ENCODE measurements at places on chromosomes 2 and 18.
A peak's percentile ranks its signal among the peaks of the same experiment; 100 is the strongest.

DNA sequence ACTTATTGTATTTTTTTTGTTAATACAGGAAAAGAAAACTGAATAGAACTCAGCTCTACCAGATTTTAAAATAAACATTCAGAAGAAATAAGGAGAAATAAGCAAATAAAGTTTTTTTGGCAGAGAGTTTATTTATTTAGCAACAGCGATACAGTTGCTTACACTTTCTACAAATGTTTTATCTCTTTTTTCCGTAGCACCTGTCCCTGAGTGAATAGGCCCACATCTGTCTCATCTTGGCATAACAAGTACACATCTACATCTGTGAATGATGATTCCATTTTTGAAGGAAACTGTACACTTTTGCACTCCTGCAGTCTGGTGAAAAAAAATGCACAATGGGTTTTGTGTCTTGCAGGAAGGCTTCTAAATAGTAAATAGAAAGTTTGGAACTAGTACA lies 783.6 kb upstream of the ZEB2 start:
- DNase-seq, result no peak

GRCh38 chr2:46615986-46616485 lies 136.7 kb downstream of the TMEM247 start:
- DNase-seq, result peak; percentile 24

GRCh38 chr2:16023506-16024360 lies 83.4 kb downstream of the MYCN start:
- no peak for DNase-seq

- DNase-seq, result peak; percentile 81
Measured at GRCh38 chr2:150142561-150142960, 344.9 kb downstream of the RND3 start.

DNA sequence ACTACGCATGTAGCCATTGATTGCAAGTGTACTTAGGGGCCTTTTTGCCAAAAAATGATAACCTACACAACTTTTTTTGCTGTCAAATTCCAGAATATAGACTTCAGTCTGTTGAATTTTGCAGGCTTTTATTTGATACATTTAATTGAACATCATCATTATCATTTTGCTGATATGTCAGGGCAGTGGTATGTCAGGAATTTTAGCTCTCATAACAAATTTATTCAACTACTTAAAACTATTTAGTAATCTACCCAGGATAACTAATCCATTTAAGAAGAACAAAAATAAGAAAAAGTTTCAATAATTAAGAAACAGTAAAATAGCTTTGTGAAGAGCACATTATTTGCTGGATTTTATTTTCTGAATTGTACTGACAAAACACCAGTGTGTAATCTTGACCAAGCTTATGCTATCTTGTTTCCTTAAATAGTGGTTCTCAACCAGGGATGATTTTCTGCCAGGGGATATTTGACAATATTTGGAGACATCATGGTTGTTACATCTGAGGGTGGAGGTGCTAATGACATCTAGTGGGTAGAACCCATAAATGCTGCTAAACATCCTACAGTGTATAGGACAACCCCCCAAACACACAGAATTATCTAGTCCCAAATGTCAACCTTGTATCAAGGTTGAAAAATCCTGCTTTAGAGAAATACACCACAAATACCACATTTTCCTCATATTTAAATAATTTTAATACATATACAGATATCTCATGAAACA lies 12.1 kb upstream of the TTN start:
- DNase-seq, result peak; percentile 35

- DNase-seq, result no peak
Measured at GRCh38 chr2:117360586-117360985, 453.9 kb upstream of the DDX18 start.

DNA sequence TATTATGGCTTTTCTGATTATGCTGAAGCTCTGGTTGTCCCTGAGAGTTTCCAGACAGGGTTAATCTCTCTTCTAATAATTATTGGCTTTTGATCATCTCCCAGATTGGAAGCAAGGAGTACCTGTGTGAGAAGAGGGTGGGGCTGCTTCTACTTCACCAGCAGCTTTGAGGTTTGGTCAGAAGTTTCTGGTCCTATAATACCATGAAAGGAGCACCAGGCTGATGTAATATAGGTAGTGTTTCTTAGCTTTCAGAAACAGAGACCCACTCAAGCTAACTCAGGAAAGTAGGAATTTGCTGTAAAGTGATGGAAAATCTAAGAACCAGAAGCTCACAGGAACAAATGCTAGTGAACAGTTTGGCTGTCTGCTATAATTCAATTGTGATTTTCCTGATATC lies 57.6 kb downstream of the SGPP2 start:
- DNase-seq, result no peak

GRCh38 chr2:85221067-85221691 lies 88.0 kb downstream of the TCF7L1 start:
- no peak for DNase-seq

- no peak for DNase-seq
Measured at GRCh38 chr2:201542291-201542690, 90.8 kb downstream of the STRADB start.

DNA sequence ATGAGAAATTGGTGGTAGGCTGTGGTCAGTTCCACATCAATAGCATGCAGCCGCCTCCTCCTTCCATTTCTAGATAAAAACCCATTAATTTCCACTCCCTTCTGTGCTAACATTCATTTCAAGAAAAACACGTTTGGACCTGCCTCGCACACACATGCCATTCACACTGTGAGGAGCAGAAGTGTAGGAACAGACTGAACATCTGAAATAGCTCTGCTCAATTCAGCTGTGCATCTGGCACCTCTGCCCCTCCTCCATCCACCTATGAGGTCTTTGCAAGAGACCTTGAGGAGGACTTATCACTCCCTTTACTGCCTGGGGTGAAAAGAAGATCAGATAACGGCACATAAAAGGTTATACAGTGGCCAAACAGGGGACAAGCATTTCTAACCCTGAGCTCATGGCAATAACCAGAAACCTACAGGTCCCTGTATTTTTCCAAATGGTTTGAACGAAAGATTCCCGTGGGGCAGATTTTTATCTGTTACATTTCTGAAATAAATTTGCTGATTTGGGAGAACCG lies 30.8 kb upstream of the LRP2 start:
- DNase-seq, result no peak

DNA sequence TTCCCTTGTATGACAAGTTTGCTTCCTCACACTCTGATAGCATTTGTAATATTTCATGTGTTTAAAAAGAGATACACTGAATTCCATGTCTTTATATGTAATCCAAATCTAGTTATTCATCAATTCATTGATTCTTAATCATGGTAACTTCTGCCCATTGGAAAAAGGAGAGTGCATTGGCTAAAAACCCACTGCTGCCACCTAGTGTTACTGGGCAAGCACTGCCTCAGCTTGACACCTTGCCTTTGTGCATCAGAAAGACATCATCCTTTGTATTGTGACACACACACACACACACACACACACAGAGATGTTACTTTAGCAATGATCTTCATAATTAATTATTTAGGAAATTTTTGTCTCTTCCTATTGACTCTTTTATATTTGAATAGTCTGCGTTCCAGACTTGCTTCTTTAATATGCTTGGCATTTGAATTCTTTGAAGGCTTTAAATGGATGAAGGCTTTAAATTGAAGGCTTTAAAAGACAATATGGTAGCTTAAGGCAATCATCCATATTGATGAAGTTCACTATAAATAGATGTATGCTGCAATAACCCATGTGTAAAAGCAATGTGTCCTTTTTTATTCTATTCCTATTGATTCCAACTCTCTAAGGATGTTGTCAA lies 414.2 kb upstream of the CHST9 start:
- DNase-seq, result peak; percentile 65

DNA sequence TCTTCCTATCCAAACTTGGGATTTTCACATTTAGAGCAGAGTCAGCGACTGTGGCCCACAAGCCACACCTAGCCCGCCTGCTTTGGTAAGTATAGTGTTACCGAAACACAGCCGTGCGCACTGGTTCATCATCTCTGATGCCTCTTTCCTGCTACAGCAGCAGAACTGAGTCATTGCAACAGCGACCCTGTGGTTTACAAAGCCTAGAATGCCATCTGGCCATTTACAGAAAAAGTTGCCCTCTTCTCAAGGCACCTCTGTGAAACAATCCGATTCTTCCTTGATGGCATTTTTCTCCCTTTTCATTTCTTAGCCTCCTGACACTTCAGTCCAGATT lies 10.7 kb upstream of the IAH1 start:
- DNase-seq, result no peak

DNA sequence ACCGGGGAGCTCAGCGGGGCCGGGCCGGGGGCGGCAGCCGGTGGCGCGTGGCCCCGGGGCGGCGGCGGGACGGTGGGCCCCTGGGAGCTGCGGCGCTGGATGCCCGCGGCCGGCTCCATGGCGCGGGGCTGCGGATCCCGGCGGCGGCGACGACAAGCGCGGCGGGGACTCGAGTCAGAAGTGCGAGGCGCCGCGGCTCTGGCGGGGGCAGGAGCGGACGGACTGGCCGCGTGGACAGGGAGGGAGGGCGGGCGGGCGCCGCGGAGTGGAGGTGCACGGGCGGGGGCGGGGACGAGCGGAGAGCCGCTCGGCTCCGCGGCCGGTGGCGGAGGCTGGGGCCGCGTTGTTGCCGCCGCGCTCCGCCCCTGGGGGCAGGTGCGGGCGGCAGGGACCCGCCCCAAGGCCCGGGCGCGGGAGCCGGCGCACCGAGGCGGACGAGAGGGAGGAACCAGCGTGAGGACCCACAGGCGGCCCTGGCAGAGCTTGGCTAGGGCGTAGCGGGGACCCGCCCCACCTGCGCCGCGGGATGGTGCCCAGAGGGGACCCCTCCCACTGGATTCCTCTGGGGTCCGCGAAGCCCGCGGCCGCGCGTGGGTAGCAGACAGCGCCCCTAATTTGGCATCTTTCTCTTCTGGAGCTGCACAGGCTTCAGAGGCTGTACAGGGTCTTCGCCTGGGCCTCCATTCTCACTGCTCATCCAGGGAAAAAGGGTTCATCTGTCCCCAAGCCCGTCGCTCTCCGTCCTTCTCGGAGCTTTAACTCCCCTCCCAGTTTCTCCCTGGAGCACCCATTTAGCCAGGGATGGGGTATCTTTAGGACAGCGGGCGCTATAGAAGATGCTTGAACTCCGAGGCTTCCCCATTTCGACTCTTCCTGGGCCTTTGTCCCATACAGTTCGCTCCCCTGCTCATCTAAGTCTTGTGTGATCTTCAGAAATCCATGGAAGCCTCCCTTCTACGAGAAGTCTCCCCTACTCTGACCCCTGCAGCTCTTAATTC lies at the start of gene TMEM163:
Gene TMEM163, minus strand, starts transcription at position 184 of the 998 bp plus-strand sequence.
- DNase-seq, result no peak

DNA sequence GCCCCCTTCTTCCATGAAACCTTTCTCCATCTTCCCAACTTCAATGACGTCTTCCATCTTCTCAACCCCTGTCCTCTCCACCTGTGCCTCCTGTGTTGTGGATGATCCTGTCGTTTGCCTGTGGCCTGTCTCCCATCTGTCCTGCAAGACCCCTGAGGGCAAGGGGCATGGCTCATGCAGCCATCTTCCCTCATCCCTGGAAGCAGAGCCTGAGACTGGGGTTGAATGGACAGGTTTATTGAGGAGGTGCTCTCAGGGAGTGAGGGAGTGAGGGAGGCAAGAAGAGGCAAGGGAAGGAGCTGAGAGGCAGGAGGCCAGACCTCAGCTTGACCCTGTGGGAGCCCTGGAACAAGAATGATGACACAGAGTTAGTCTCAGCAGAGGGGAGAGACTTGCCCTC lies 7.3 kb downstream of the SPATA3 start:
- DNase-seq, result no peak

- DNase-seq, result no peak
Measured at GRCh38 chr18:38923126-38923525, 1357.5 kb upstream of the CELF4 start.

DNA sequence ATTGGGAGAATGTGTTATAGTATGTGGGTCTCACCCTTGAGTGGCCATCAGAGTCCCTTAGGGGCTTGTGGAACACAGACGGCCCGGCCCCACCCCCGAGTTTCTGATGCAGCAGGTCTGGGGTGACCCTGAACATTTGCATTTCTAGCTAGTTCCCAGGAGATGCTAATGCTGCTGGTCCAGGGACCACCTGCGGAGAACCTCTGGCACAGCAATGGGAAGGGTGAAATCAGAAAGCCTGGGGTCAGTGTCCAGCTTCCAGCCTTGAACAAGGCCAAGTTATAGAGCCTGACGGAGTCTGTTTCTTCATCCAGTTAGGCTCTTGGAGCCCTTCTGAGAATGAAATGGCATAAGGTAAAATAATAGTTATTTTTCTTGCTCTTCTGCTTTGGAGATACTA lies 126.5 kb downstream of the RGPD3 start:
- no peak for DNase-seq

DNA sequence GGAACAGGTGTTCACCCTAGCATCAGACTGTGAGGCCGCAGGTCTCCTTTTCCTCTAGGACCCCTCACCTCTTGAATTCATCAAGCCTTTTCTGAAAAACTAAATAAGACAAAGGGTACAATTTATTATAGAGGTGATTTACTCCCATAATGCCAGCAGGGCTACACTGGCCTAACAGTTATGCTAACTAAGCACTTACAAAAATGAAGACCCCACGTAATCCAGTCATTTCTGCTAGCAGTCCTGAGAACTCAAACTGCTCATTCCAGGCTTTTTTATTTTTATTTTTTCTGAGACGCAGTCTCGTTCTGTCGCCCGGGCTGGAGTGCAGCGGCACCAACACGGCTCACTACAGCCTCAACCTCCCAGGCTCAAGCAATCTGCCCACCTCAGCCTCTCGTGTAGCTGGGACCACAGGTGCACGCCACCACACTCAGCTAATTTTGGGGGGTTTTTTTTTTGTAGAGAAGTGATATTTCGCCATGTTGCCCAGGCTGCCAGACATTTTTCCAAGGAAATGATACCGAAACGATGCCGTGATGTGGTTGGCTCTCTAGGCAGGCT lies 14.2 kb downstream of the CAPG start:
- no peak for DNase-seq

GRCh38 chr2:190497428-190497827 lies 37.1 kb downstream of the NEMP2 start:
- no peak for DNase-seq

DNA sequence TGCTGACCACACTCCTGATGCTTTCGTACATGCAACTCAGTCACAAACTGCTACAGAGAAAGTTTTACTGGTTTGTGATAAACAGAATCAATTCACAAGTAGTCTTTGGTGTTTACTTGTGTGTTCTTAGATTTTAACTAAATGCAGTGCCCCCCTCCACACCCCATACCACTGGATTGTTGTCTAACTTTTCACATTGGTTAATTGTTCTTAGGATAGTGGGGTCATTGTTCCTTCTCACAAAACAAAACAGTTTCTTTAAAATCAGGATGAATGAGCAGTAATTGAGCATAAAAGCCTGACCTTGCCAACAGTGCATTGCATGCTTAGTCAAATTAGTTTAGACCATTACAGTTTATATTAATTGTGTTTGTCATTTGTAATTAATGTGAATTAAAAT lies 14.1 kb upstream of the PNPT1 start:
- DNase-seq, result no peak
